Fibroblast of skin of right quadriceps (primary cell): ENCODE measurements at places on chromosomes 16 and 17.
A peak's percentile ranks its signal among the peaks of the same experiment; 100 is the strongest.

- DNase-seq = peak; percentile 48
Observed at GRCh38 chr17:38428112-38428642, at the start of gene ARHGAP23. ARHGAP23 (plus strand) TSS chr17:38428464; CDS start chr17:38428486, 22 bp downstream.

DNA sequence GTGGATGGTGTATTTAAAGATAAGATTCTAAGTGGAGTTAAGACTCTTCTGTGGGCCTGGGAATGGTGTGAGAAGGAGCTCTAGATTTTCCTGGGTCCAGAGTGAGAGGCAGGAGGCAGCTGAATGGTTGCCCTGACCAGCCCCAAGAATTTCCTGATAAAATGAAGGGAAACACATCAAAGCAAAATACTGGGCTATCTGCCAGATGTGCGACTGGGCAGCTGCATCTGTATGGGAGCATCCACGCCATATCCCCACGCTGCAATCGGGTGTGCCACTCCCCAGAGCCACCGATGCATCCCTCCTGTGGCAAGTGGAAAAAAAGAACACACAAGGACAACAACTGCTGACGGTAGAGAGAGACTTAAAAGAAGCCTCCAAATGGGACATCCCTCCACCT lies 84.3 kb upstream of the COX10 start:
- no peak for DNase-seq

- no peak for DNase-seq
Observed at GRCh38 chr17:61943117-61943516, 15.3 kb upstream of the INTS2 start.

DNA sequence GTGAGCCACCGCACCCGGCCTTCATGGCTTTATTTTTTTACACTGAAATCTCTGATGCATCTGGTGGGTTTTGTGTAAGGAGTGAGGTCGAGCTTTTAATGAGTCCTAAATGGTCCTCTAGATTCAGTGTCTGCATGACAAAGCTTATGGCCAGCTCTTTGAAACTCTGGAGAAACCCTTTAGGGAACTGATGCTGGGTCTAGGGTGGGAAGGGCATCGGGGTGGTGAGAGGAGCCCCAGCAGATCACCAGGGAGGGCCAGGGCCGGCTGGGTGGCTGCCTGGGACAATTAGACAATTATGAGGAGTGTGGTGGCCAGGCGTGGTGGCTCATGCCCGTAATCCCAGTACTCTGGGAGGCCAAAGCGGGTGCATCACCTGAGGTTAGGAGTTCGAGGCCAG lies 93.9 kb downstream of the SEC14L1 start:
- no peak for DNase-seq

GRCh38 chr16:63129411-63130125 lies 1093.3 kb upstream of the CDH8 start:
- no peak for DNase-seq

- DNase-seq = no peak
Observed at GRCh38 chr16:70615945-70616344, 30.4 kb upstream of the IL34 start.

DNA sequence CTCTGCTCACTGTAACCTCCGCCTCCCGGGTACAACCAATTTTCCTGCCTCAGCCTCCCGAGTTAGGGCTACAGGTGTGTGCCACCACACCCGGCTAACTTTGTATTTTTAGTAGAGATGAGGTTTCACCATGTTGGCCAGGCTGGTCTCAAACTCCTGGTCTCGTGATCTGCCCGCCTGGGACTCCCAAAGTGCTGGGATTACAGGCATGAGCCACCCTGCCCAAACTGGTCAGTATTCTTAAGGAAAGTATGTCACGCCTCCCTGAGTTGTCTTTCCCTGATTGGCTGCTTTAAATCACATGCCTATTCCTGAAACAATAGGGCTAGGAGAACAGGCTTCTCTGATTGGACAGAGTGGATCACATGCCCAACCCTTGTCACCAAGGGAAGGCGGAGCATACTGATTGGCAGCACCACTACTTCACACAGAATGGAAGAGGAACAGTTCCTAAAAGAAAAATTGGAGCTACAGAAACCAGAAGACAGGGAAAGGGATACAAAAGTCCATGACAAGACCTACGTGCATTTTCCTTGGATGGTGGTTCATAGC lies 17.6 kb upstream of the CYB5B start:
- DNase-seq = no peak

DNA sequence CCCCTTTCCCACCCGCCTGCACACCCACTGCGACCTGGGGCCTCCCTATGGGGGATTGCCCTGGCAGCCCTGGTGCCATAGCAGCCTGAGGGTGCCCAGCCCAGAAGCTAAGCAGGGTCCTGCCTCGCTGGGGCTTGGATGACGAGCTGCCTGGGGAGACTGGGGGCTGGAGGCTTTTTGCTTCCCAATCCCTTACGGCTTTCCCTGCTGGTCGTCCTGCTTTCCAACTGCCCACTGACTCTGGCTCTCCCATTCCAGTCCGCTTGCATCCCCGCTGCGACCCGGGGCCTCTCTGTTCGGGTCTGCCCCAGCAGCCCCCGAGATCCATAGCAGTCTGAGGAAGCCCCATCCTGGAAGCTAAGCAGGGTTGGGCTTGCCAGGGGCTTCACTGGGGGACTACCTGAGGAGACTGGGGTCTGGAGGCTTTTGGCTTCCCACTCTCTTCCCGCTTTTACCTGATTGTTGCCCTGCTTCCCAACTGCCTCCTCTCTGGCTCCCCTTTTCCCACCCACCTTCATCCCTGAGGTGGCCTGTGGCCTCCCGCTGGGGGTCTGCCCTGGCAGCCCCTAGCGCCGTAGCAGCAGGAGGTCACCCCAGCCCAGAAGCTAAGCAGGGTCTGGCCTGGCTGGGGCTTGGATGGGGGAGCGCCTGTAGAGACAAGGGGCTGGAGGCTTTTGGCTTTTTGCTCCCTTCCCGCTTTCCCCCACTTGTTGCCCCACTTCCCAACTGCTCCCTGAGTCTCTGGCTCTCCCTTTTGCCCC lies 2292.8 kb downstream of the TP53TG3F start:
- DNase-seq = no peak

DNA sequence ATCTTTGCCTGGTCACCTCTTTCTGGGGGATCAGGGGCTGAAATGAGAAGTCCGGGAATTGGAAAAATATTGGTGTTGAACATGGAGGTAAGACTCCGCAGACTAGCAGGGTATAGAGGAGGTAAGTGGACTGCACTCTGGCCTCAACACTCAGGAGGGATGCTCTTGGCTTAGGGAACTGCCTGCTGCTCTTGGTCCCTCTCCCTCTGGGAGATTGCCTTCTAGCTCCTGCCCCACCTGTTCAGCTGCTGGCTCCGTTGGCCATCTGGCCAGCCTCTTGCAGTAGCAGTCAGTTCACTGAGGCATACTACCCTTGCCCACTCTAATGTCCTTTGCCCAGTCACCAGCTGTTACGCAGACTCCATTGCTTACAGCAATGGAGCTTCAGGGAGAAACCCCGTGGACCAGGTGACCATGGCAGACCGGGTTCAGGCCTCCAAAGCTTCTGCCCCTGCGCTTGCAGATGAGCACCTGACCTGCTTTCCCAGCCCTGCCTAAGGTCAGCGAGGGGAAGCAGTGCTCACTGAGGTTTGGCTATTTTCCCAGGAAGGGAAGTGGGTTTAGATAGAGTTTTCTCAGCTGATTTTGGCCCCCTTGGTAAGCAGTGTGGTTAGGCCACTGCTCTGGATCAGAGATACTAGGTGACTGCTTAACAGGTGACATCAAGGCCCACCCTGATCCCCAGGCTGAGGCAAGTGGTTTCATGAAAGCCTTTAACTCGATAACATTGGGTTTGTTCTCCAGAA lies 11.9 kb downstream of the CDK5RAP3 start:
- DNase-seq = no peak

DNA sequence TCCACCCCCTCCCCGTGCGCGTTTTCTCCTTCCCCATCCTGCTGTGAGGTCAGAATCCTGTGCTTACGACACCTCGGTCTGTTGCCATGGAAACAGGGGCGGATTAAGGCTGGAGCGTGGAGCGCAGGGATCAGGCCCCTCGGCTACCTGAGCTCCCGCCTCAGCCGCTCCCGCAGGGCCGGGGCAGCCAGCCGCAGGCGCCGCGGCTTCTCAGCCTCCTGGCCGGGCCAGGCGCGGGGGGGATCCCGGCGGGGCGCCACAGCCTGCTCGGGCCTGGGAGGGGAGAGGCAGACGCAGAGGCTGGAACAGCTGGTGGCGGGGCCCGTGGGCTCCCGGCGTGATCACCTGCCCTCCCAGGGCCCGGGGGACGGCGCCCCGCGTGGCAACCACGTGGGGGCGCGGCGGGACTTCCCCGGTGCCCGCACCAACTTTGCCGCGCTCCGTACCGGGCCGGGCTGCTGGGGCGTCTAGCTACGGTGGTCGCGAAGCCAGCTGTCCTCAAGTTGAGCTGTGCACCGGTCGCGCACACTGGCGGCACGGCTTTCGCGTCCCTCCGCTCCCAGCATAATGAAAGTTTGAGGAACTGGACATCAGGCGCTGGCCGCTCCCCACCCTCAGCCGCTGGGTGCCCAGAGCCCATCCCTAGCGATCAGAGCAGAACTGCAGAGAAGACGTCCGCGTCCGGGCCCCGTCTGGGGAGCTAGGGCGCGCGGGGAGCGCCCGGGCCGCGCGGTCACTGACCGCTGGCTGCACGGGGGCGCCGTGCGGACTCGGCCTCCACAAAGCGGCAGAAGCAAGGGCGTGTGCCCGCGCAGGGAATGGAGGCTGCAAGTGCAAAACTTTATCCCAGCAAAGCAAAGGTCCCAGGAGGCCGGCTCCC lies 1.2 kb downstream of the RTN4RL1 start:
- DNase-seq = peak; percentile 57

DNA sequence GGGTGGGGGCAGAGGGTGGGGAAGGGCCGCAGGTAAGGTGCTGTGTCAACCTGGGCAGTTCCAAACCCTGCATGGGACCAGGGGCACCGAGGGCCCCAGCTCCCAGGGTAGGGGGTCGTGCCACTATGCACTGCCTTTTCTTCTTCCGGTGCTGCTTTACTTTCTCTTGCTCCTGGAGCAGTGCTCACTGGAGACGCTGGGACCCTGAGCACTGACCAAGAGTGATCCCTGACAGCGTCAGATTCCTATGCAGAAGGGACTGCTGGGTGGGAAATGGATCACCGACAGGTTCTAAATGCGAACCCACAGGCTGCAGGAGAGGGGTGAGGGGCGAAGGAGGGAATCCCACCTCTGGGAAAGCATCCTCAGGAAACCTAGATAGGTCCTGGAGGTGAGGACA lies 470.1 kb downstream of the SOX9 start:
- no peak for DNase-seq
